Jurkat, Clone E6-1 (cell line): ENCODE measurements at places on chromosomes 5 and 9.

- DNase-seq: peak; percentile 48
These were observed 53.8 kb downstream of the ARRDC3 start for GRCh38 chr5:91329283-91329682.

DNA sequence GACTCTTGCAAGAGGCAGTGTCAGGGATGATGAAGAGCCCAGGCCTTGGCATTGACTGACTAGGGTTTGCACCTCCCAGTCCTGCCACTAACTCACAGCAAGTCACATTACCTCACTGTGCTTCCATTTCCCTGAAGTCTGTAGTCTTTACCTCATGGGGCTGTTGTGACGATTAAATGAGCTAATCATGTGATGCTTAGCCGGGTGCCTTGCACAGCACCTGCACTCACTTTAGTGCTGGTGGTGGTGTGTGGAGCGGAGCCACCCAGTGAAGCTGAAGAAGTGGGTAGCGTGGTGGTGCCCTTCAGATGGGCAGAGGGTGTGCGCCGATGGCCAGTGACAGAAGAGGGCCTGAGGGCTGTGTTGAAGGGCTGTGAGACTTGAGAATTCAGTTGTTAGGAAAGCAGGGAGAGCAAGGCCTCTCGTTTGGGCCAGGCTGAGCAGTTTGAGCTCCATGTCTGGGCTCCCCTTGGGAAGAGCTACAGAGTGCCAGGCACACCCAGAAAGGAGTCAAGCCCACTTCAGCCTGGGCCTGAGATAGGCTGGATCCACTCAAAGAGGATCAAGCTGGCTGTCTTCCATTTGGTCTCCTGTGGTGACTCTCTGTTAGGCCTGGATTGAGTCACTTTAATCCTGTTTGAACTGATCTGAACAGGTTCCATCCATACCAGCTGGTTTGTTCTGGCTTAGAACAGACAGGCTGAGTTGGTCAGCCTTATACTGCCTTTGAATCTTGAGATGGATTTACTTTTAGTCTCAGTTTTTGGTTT is 42.5 kb downstream of the RALGPS1 start:
- no peak for DNase-seq

DNA sequence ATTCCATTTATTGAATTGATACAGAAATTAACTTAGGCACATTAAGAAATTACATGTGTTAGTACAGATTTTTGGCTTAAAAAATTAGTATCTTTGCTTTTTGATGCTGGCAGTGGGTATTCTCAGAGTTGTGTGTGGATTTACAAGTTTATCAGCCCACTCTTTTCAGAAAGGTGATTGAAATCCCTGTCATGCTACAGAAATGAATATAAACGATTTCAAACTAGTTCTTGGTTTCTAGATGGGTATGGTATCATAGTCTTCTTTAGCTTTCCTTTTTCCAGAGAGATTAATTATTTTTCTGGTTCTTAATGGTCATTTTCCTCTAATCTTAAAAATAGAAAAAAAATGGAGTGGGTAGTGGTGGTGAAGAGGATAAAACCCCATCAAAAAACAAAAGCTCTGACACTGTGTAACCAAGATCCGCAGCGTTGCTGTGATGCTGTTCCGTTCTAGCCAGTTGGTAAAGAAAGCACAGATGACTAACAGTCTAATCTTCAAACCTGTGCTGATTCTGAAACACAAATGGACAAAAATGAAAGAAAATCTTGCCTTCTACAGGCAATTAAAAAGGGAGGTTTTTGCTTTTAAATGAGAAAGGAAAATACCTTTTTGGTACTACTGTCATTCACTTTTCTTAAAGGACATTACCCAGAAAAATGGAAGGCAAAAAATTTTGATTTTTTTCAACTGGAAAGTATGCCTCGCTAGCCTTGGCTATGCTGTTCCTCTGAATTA is 5.2 kb downstream of the LRRTM2 start:
- no peak for DNase-seq

DNA sequence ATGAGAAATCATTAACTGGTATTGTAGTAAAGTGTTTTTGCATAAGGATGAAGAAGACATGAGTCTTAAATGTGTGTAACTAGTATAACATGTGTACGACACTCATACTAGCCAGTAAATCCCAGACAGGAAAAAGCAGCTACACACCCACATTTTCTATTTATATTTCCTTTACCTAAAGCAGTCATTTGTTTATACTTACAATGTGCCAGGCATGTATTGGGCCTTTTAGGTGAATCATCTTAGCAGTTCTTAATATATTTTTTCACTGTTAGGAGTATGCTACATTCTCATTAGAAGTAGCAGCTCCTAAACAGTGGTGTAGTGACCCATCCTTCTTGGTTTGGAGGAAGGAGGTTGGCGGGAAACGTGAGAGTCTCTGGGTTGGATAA is 55.8 kb upstream of the TMC1 start:
- no peak for DNase-seq

DNA sequence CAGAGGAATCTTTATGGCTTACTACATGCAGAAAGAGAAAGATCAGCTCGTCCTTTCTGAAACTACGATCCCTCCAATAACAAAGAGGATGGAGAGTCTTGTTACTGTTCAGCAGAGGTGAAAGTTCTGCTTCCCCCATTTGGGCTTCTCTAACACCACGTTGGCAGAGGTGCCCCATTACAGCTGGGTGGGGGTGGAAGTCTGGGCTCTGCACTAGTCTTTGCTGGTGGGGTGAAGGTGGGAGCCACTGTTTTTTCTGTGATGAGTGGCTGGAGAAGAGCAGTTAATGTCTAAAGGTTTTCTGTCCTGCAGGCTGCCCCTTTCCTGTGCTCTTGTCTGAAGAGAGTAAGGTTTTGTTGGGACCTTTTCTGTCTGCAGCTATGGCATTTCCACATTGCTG is 64.7 kb upstream of the OTULINL start:
- no peak for DNase-seq
